ENCODE measurements at places on chromosomes 2 and 18.

DNA sequence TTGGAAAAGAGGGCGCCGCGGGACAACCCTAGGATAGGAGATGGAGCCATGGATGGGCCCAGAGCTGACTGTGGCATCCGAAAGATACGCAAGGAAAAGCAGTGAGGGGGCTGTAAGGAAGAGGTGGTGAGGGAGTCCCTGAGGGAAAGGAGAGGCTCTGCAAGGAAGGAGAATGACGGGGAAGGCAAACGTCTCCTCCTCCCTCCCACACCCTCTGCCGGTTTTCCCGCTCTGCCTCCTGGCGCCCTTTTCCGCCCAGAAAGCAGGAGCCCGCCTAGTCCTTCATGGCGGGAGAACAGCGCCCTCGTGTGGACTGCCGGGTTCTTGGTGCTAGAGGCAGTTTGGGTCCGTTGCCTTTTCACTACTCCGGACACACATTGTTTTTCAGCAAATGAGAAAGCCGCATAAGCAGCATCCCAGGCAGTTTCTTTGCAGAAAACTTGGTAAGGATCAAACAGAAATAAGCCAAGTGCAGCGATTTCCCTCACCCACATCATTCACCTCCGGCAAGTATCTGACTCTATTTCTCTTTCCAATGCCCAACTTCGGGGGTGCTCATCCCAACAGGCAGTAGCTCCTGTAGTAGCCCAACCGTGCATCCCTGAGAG is 200.4 kb downstream of the INO80D start:
- DNase-seq, result no peak

DNA sequence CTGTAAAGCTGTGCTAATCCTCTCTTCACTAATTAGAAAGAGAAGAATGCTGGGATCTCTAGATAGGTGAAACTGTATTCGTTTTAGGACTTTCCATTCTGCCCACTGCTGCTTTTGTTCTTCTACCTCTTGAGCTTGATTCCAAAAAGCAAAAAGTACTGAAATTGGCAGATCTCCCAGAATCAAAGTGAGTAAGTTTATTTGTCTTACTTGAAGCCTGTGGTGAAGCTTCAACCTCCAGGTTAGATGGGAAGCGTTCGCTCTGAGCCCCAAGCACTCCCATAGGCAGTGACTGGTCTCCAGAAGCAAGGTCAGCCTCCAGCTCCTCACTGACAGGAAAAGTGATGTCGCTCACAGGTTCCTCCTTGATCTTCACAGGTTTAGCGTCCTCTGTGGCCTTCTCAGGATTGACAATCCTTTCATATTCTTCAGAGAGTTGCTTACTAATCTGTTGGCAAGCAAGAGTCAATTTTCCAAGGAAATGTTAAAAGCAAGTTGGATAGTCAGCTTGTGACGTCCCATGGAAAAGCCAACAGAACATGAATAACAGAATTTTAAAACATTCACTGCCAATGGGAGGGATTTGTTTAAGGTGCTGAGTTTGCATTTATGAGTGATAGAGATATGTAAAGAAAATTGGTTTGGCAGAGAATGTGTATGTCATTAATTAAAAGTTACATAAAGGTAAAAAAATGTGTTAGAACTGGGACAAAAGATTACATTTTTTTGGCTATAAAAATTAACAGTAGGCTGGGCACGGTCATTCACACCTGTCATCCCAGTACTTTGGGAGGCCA is 8.1 kb downstream of the SUPT7L start:
- DNase-seq, result no peak

DNA sequence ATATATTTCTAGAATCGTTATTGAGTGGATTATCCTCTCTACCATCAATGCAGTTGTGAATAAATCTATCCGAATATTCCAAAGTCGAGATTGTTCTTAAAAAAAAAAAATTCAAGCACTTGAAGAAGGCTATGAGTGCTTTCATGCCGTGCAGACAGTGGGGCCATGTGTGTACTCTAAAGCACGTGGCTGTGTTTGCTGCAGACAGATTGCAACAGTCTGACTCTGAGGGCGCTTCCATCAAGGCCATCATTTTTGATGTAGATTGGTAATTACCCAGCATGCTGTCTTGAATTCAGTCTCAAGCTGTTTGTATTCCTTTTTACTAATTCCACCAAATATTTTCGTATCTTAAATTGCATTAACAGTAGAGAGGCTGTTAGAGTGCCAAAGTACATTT is 325.9 kb upstream of the LINC00305 start:
- DNase-seq, result peak; percentile 78

DNA sequence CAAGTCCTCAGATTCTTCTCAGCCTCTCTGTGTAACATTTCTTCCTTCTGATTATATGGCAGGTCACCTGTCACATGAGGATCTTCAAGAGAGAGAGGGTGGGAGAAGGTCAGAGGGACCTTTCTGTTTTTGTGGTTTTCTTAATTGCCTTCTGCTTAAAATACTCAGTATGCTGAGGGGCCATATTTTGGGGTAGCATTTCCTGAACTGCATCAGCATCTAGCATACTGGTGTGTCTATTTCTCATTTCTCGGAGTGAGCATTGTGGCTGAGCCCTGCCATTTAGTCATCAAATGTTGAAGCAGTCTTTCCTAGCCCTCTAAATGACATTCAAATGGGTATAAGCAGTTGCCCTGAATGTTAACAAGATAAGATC is 162.7 kb downstream of the MYO3B start:
- no peak for DNase-seq

DNA sequence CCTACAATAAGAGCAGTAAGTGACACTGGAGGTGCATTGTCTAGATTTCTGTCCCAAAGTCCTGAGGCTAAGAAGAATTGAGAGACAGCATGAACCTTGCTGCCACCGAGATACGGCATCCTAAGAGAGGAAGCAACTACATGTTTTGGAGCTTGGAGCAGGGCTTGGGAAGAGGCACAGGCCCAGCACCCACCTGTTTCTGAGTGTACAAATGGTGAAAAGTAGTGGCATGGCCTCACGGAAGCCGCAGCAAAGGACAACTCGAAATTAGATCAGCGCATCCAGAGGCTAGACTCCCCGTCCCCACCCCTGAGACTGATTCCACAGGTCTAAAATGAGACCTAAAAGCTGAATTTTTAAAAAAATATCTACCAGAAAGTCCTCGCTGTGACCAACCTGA is 127.5 kb downstream of the PTGR3 start:
- DNase-seq, result no peak

- no peak for DNase-seq
Measured at GRCh38 chr2:6186332-6187151, 494.4 kb downstream of the SOX11 start.

DNA sequence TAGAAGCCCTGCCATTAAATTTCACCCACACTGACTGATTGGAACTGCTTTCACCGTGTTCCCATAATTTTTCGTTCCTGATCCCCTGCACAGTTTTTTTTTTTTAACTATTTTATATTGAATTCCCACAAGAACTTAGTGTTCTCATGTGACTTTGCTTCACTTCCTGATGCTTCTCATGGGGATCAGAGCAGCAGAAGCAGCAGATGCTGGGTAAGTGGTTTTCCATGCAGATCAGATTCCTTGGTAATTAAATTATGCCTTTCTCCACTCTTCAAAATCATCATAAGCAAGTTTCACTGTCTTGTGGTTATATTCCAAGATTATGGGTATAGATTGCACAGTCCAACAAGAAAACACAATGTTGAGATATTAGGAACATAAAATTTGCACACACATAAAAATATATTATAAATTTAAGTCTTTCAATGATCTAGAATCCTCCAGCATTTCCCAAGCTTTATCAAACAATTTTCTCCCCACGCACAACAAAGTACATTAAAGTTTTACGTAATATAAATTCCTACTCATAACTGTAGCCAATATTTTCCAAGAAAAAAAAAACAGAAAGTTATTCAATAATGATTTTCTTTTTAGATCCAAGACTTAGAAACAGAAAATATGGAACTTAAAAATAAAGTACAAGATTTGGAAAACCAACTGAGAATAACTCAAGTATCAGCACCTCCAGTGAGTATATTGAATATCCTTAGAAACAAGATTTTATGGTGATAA is 277.9 kb downstream of the GULP1 start:
- DNase-seq, result no peak

DNA sequence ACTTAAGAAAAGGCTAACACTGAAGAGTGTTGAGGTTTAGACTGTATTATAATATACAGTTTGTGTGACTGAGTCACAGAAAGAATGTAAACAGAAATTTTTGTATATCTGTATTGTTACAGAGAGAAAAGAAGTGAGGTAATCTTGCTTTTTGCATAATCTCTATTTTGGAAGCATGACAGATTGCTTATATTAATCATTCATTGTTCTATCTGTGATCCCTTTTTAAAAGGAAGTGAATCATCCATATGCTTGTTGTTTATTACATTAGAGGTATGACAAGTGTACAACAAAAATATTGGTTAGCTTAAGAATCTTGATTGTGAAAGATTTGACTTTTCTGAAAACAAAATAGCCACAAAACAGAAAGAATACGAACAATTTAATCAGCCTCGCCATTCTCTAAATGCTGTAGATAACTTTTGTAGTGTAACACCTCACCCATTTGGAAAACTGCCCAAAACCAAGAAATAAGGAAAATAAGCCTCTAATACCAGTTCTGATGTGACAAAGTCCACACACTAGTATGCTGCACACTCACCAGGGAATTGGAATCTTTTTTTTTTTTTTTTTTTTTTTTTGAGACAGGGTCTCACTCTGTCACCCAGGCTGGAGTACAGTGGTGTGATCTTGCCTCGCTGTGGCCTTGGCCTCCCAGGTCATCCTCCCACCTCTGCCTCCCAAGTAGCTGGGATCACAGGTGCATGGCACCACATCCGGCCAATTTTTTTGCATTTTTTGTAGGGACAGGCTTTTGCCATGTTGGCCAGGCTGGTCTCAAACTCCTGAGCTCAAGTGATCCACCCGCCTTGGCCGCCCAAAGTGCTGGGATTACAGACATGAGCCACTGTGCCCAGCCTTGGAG is 91.5 kb upstream of the LPIN2 start:
- DNase-seq, result no peak

GRCh38 chr2:198036029-198036879 is 231.9 kb downstream of the PLCL1 start:
- no peak for DNase-seq

GRCh38 chr2:151198645-151199044 is 63.0 kb downstream of the RBM43 start:
- DNase-seq, result no peak

- no peak for DNase-seq
Measured at GRCh38 chr18:5513947-5514346, 29.9 kb downstream of the EPB41L3 start.

GRCh38 chr18:60082790-60083189 is 183.0 kb downstream of the PMAIP1 start:
- DNase-seq, result no peak

- DNase-seq, result no peak
Measured at GRCh38 chr2:183224948-183225347, 100.7 kb downstream of the NUP35 start.

DNA sequence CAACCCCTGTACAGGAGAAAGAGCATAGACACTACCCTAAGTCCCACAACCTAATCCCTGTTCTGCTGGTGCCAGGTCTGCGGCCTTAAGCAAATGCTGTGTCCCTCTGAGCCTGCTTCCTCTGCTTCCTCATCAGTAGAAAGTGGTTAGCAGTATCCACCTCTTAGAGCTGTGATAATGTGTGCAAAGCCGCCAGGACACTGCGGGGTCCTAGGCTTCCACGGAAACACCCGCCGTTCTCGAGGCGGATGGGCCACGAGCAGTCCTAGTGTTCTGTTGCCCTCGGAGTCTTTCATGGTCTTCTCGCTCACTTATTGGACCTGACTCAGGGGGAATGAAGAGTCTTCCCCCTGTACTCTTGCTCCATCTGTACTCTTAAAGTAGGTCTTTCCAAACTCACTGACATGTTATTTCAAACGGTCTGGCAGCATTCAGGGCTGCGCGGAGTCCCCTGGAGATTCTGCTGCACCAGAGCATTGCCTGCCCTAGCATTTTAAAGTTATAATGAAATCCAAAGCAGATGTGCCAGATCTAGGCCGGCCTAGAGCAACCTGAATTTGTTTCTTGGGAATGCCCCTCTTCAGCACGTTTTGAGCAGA is 107.2 kb upstream of the ZNF236 start:
- no peak for DNase-seq

DNA sequence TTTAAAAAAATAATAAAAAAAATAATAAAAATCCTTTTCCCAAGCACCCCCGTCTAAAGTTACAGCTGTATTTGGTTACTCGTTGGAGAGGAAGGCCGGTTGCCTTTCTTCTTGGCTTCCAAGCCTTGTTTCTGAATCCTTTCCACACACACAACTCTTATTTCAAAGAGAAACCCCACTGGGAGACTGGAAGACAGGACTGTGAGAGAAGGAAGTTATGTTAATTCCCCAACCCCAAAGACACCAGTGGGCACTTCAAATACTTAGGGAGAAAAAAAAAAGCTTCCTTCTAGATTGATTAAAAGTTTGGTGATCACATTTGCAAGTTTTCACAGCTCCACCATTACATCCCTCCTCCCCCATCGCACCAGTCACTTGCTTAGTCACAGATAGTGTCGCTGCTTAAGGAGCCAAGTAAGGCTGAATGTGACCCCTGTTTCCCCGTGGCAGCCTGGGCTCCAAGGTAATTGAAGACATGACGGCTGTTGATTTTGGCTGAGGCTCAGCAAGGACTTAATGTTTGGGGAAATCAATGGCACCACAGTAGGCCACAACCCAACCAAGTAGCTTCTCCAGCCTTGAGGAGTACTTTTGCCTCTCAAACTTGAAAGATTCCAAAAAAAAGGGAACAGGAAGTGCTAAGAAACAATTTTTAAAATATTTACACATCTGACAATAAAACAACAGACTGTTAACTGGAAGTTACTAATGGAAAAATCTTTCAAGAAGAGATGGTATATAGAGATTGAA is 40.8 kb upstream of the FRZB start:
- no peak for DNase-seq

GRCh38 chr2:54671875-54672589 is 51.4 kb upstream of the EML6 start:
- no peak for DNase-seq

DNA sequence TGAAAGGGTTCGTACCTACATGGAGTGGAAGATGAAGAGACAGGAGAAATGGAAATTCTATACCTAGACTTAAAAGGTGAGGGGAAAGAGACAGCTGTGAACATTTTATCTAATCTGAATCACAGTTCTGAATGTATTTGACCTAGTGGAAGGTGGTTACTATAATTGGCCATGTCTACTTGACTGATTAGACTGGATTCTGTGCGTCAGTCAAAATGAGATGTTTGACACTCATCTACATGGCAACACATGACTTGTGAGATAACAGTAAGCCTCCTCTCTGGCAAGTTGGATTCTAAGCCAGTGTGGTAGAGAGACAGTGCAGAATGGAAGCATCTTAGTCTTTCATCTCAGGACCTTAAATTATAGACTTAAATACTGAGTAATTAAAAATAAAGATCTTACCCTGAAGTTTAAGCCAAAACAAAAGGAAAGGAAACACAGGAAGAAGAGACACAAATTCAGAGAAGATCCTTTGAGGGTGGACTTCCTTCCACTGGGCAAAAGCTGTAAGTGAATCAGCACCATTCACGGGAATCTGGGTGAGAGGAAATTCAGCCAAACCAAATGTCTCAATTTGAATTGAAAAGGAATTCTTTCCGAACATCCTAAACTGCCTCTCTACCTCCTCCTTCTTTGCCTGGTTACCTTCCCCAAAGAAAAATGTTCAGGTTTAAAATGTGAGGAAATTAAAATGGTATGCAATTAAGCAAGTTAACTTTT is 121.6 kb downstream of the EHBP1 start:
- DNase-seq, result no peak

All from spinal cord (tissue), 10 donors.